ENCODE measurements at places on chromosomes 7 and 10. TPM values are rescaled to one million over a fixed set of nuclear protein-coding genes. Genes with fewer than 3 reads are reported as not detected.

GIMAP2 gene
- 5.4 TPM for polyA plus RNA-seq

TUBB8 gene
- polyA plus RNA-seq = not detected

ZPBP gene
- not detected for polyA plus RNA-seq

AGR2 gene
- 14.2 TPM for polyA plus RNA-seq

RRP12 gene
- polyA plus RNA-seq = 22.8 TPM

TMEM213 gene
- 0.09 TPM for polyA plus RNA-seq

WNT8B gene
- polyA plus RNA-seq = 0.10 TPM

NRP1 gene
- 91.0 TPM for polyA plus RNA-seq

FOXI2 gene
- 0.47 TPM for polyA plus RNA-seq

UCN3 gene
- polyA plus RNA-seq = not detected

SPAM1 gene
- not detected for polyA plus RNA-seq

TFR2 gene
- polyA plus RNA-seq = 0.90 TPM

WAC gene
- 87.0 TPM for polyA plus RNA-seq

LFNG gene
- polyA plus RNA-seq = 19.7 TPM

PTPN20 gene
- 0.56 TPM for polyA plus RNA-seq

All from forelimb muscle (tissue), 1 donor.